Mesothelial cell of epicardium (in vitro differentiated cells): ENCODE measurements at places on chromosomes 3 and 15.

DNA sequence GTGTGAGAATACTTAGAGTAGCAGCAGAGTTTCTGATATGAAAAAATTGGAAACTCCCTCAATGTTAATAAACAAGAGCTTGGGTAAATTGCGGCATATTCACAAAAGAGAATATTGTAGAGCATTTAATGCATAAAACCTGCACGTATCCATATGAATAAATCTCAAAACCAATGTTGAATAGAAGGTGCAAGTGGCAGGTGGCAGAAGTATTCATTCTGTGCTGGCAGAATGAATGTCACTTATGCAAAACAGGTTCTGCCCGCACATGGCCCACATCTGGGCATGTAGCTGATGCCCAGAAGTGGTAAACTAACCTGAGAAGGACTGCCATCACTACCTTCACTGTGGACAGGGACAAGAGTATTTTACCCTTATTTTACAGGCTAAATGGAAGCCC, 14.1 kb upstream of the PRSS50 start:
- H3K4me1 ChIP-seq: no peaks in the 10 kb centered on the region
- no peak for DNase-seq
- H3K27ac ChIP-seq: no peak overlapping the region
- no peaks in the 10 kb centered on the region for H3K27me3 ChIP-seq

DNA sequence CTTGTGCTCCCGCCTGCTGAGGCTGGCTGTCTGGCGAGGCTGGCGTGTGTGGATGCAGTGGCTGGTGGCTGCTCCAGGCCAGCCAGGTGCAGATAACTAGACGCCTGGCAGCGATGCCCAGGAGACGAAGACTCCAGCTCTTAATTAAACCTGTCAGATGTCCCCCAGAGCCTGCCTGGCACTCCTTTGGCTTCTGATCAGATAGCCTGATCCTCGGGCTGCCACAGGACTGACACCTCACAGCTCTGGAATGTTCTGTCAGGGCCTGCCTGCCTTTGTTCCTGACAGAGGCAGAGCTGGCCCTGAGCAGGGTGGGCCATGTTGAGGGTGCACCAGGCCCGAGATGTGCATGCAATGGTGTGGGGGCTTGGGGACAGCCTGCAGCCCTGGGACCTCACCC, 36.5 kb downstream of the PLXNA1 start:
- no peaks in the 10 kb centered on the region for H3K27me3 ChIP-seq
- no peaks in the 10 kb centered on the region for H3K4me1 ChIP-seq
- DNase-seq: no peak
- no peak overlapping the region for H3K4me3 ChIP-seq

GRCh38 chr3:197540961-197541377, 14.8 kb downstream of the BDH1 start:
- DNase-seq: no peak
- peak overlapping the region; percentile 81 for H3K27ac ChIP-seq
- H3K36me3 ChIP-seq: no peaks in the 10 kb centered on the region
- no peaks in the 10 kb centered on the region for H3K27me3 ChIP-seq

- DNase-seq: no peak
- H3K36me3 ChIP-seq: no peaks in the 10 kb centered on the region
- no peaks in the 10 kb centered on the region for H3K4me1 ChIP-seq
- H3K27ac ChIP-seq: no peak overlapping the region
- H3K27me3 ChIP-seq: peaks cover 12% of the 10 kb centered on the region
These were observed 36.1 kb downstream of the NSMCE3 start for GRCh38 chr15:29233566-29233965.

- H3K4me3 ChIP-seq: no peak overlapping the region
- H3K4me1 ChIP-seq: peaks cover 3% of the 10 kb centered on the region
- DNase-seq: no peak
- no peaks in the 10 kb centered on the region for H3K27me3 ChIP-seq
These were observed 120.5 kb downstream of the LRIG1 start for GRCh38 chr3:66380200-66380932.

- H3K27me3 ChIP-seq: peaks cover 29% of the 10 kb centered on the region
- H3K4me3 ChIP-seq: peak overlapping the region; percentile 51
- peak overlapping the region; percentile 9 for H3K27ac ChIP-seq
- no peaks in the 10 kb centered on the region for H3K36me3 ChIP-seq
- DNase-seq: no peak
- H3K4me1 ChIP-seq: peaks cover 12% of the 10 kb centered on the region
These were observed 1.9 kb upstream of the PLCD1 start for GRCh38 chr3:38031022-38031994.

DNA sequence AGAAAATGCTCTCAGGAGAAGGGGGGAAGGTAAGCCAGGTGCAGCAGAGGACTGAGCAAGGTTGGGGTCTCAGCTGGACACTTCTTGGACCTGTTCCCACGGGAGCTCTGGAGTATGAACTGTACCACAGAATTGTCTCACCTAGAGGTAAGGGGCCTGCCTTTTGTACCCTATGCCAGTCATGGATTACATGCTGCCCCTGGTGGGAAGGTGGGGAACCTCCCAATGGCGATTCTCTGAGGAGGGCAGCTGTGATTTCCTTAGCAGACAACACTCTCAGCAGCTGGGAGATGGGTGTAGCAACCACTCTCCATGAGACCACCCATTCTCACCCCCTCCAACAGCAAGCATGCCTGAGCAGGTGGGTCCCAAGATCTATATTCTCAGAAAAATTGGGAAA, 329.4 kb upstream of the CTNNB1 start:
- peaks cover 55% of the 10 kb centered on the region for H3K4me1 ChIP-seq
- no peaks in the 10 kb centered on the region for H3K36me3 ChIP-seq
- no peak overlapping the region for H3K4me3 ChIP-seq
- no peak overlapping the region for H3K27ac ChIP-seq
- H3K27me3 ChIP-seq: no peaks in the 10 kb centered on the region
